ENCODE measurements at places on chromosomes 3 and 15.

GRCh38 chr15:98304371-98304770 lies 343.9 kb downstream of the ARRDC4 start:
- DNase-seq, result no peak

DNA sequence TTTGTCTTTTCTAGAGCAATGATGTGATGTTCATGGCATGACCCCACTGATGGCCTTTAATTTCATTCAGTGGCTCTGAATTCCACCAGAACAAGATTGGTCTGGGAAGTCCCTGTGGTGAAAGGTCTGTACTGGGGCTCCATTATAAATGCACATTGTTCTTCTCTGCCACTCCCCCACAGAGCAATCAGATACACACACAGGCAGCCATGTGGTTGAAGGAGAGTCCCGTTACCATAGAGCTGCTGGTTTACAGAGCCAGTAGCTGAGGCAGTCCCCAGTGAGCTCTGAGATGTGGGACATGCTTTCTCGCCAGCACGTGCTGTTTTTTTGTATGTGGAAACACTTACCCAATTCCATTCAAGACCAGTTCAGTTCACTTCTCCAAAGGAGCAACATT lies 172.7 kb upstream of the TRIM42 start:
- no peak for DNase-seq

DNA sequence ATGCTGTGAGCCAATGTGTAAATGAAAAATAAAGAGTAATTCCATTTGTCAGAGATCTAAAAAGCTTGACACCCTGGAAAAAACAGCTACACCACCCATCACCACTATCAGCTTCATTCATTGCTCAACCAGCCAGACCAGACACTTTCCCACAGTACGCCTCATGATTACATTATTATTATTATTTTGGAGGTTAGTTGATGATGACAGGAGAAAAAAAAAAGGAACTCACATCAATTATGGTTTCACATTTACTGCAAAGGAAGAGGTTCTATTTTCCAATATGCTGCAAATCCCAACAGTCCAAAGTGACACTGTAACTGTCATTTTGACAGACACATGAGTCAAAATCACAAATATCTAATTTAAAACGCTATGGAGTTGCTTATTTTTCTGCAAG lies 134.7 kb upstream of the TSC22D2 start:
- DNase-seq, result no peak

- peak; percentile 8 for DNase-seq
Measured at GRCh38 chr15:68158046-68158628, 47.0 kb downstream of the CALML4 start.

DNA sequence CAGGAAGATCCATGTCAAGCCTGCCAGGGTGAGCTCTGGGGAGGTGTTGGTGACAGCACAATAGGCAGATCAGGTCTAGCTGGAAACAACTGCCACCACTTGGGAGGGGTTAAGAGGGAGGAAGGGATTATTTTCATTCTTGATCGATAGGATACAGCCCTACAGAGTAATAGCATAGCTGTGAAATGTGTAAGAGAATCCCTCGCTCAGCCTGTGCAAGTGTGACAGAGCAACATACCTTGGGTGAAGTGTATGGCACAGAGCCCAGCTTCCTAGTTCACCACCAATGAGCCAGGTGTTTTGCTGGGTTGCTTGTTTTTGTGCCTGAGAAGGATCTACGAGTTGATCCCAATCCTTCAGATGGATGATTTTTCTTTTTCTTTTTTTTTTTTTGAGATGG lies 9.2 kb upstream of the DCUN1D1 start:
- no peak for DNase-seq

GRCh38 chr15:61084944-61085367 lies 144.1 kb downstream of the RORA start:
- no peak for DNase-seq

- no peak for DNase-seq
Measured at GRCh38 chr15:85920956-85921355, 126.2 kb upstream of the KLHL25 start.

- DNase-seq, result no peak
Measured at GRCh38 chr15:85689729-85690128, 105.0 kb downstream of the KLHL25 start.

DNA sequence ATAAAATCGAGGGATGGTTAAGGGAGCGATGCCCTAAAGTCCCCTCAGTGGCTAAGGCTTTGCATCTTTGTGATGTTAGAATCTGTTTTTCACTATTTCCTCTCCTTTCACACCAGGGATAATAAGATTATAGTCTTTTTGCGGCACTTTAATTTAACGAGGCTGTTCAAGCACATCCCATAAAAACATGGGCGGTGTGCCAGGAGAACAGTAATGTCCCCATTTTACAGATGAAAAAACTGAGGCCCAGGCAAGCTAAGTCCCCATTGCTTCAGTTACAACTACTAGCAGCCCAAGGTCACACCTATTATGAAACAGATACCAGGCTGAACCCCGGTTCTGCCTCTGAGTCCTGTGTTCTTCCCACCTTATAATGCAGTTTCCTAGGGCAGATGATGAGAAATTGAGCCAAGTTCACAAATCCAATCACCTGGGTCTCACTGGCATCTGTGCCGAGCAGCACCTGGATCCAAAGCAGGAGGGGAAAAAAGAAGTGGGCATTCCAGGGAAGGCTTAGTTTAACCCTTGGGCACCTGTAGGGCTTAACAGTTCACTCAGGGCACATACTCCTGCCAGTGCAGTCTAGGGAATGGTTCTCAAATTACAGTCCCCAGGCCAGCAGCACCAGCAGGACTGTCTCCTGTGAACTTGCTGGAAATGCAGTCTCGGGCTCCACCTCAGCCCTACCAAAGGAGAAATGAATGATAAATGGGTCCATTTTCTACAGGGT lies 169.3 kb downstream of the RAB11A start:
- no peak for DNase-seq

GRCh38 chr3:141469720-141470119 lies 17.1 kb upstream of the RASA2 start:
- no peak for DNase-seq

- no peak for DNase-seq
Measured at GRCh38 chr3:104820959-104821358, 545.8 kb upstream of the ALCAM start.

- peak; percentile 68 for DNase-seq
Measured at GRCh38 chr3:157493627-157494550, 9.3 kb downstream of the VEPH1 start.

- peak; percentile 23 for DNase-seq
Measured at GRCh38 chr15:51536965-51537574, 85.5 kb downstream of the DMXL2 start.

GRCh38 chr3:45497963-45498362 lies 96.6 kb upstream of the LIMD1 start:
- DNase-seq, result no peak

GRCh38 chr3:130342821-130343661 lies 2.4 kb upstream of the COL6A5 start:
- no peak for DNase-seq

GRCh38 chr3:125125821-125126245 lies 70.0 kb upstream of the HEG1 start:
- peak; percentile 94 for DNase-seq

GRCh38 chr15:64618540-64618939 lies 156.8 kb downstream of the RBPMS2 start:
- DNase-seq, result no peak

GRCh38 chr15:32936283-32936918 lies 218.6 kb downstream of the GREM1 start:
- peak; percentile 62 for DNase-seq

DNA sequence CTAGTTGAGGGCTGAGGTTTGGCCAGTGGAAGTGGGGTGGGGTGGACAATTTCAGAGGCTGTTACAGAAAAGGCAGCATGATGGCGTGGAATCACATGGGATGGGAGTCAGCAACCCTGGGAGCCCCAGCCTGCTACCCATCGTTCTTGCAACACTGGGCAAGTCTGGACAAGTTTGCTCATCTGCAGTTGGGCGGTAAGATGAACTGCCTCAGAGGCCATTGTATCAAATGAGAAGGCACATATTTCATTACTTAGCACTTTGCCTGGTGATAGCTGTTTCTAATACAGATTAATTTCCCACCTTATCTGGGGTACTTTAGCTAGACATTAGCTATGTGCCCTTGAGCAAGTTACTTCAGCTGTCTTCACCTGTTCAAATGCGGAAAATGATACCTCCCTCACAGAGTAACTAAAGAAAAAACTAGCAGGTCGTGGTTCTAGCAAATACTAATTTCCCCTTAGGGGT lies 248.9 kb downstream of the THSD4 start:
- no peak for DNase-seq

DNA sequence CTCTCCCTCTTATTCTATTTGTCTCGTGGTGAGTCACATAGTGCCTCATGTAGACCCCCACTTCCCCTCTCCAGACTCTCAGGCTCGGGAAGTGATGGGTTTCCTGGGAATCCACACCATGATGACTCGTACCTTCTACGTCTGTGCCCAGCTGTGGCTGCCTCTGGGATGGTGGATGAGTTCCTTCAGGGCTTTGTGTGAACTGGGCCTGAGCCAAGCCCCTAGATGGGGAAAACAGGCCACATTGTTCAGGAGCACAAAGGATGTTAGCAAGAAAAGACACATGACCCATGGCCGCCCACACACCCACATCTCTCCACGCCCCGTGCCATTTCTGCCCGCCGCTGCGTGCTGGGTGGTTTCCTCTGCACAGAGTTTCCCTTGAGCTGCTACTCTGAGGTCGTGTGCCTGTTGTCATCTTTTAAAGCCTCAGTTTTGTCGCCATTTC lies 10.5 kb downstream of the ISG20 start:
- DNase-seq, result peak; percentile 90

DNA sequence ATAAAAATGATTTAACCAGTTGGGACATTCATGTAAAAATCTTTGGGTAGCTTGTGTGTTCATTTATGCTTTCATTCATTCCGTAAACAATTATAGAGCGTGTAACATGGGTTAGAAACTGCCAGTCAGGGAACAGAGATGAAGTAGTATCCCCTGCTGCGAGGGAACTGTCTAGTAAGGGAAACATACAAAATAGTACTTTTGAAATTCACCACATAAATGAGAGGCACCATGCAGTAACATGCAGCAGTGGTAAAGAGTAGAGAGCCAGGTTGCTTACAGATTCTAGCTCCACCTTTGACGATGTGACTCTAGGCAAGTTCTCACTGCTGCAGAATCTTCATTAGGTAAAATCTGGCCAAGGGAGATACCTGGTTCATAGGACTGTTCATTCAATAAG lies 938 bp downstream of the DZIP3 start:
- DNase-seq, result no peak

DNA sequence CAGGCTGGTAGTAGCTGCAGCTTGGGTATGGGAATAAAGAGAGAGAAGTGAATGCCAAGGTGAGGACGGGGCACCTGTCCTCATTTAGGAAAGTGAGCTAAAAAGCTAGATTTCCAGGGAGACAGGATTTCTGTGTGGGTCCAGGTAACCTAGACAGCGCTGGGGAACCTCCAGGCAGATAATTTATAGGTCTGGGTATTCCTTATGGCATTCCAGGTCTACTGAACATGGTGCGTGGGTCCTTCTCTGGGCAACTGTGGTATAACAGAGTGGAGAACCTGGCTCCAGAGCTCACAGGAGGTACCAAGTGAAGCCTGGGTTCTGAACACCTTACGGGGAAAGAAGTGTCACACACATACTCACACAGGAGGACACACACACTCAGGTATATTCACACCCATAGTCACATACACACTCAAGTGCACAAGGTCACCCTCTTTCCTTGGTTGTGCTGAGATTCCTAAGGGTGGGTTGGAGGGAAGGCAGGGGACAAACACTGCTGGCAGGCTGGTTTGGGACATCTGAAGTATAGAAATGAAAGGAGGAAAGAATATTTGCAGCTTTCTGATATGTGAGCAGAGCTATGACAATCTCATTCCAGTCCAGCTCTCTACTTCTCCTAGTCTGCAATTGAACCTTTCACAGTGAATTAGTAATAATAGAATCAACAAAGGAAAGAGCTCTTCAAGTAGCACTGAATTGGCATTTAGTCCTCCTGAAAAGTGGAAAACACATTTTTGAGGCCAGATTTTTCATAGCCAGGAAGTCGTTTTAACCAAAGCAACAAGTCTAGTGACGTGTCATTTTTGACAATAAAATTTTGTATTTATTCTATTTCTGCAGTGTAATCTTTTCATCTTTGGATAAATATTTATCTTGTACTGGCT lies 37.4 kb upstream of the ITGA11 start:
- no peak for DNase-seq

- no peak for DNase-seq
Measured at GRCh38 chr3:126050626-126051025, 33.3 kb downstream of the SLC41A3 start.

DNA sequence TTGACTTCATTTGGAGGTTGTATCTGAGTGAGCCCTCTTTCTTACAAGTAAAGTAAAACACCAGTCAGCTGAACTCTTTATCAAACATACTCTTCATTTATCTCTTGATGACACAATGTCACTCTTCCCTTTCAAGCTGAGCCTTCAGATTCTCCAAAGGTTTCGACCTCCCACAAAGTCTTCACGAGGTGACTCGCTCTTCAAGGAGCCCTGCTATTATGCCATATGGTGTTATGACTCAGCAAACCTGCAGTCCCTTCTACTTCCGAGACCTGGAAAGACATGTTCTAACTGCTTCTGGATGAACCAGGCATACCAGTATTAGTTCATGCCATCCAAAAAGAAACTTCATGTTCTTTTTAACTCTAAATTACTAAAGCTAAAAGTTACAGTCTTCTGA lies 23.1 kb downstream of the AADAC start:
- peak; percentile 81 for DNase-seq

GRCh38 chr3:128988286-128988685 lies 5.6 kb downstream of the CFAP92 start:
- no peak for DNase-seq

DNA sequence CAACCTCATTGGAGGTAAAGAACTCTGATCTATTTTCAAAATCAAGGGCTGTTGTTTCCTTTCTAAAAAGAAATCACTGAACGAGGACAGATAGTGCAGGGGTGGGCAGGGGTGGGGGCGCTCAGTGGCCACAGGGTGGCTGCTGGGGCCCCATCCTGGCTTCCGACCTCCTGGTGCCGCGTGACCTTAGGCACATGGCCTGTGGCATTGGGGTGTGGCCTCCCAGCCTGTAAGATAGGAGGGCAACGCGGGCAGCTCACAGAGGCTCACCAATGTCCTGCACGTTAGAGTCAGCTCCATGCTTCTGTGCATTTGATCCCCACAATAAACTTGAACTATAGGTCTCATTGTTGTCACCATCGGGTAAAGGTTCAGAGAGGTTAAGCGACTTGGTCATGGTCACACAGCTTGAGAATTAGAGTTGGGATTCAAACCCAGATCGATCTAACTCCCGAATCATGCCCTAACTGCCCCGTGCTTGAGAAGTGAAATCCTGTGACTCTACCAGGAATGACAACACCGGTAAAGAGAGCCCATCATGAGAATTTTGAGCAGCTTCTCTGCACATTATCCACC lies 148.0 kb upstream of the SLC6A11 start:
- DNase-seq, result no peak

DNA sequence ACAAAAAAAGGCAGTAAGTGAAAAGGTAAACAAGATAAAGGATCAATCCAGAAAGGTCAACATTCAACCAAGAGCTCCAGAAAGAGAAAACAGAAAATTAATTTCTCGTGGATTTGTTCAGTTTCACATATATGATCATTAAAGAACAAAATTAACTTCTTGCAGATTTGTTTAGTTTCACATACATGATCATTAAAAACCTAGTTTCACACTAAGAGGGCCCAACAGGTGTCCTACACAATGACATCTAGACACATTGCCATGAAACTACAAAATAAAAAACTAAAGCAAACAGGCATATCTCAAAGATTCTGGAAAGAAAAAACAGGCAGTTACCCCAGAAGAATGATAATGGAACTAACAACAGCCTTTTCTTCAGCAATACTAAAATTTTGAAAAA lies 22.1 kb downstream of the PHC3 start:
- DNase-seq, result no peak

Data from HCEC 1CT (cell line).